GM20000 (cell line): ENCODE measurements at places on chromosomes 3 and 15.

DNA sequence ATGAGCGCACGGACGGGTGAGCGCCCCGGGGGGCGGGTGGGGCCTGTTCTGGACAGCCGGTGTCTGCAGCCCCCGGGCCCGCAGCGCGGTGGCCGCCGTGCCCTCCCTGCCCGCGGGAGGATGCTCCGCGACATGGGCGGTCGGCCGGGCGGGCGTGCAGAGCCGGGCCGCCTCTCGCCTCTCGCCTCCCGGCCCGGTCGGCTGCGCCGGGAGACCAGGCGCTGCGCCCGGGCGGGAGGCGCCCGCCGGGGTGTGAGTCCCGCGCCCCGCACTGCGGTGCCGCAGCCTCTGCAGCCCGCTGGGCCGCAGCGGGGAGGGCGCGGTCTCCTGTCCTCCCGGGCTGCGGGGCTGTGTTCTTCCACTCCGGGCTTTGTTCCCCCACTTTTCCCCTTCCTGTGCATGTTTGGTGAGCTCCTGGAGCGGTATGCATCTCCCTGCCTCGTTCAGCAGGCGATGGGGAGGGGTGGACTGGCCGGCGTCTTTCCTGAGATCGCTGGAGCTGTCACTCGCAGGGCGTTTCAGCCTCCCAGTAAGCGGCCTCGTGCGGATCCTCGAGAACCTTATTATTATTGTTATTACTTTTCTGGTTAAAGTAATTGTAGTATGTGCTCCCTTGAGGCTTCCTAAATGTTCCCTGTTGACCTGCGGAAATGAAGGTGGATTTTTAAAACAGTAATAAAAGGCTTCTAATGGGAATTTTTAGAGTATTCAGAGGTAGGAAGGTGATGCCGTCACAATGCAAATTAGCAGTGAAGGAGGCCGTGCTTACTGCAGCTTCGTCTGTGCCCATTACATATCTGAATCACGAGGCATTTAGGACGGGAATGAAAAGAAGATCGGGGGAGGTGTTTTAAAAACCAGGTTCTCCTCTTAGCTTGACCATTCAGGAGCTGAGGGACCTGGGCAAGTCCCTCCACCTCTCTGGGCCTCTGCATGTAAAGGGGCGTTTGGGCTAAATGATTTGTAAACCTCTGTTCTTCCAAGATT is 593 bp downstream of the TMOD2 start:
- peak; percentile 56 for DNase-seq

- DNase-seq, result no peak
Observed at GRCh38 chr3:52084216-52084945, 28.0 kb upstream of the DUSP7 start.

DNA sequence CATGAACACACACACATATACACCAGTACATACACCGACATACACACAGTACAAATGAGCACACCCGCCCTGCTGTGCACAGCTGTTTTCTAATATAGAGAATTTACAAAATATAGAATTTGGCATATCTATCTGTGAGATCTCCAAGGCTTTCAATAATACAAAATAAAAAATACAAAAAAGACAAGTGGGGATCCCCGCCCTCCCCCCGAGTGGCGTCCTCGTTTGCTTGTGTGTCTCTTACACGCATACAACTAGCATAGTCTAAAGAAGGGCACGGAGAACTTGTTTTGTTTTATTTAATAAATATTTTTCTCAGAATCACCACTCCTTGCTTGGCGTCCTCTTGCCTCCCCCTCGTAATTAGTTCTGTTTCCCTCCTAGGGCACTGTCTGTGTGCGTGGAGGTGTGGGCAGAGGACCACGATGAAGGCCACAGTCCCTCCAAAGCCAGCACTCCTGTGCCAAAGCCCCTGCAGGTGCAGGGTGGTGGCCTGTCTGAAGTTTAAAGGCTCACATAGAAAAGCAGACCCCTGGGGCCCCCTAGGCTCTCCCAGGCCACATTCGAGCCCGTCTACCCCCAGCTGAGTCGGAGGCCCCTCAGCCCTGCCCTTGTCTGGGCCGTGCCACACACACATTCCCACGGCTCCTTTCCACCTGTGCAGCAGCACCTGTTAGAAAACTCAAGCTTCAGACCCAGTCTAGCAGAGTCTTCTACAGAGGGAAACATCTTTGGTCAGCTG is 82.1 kb downstream of the SEC22A start:
- DNase-seq, result no peak

DNA sequence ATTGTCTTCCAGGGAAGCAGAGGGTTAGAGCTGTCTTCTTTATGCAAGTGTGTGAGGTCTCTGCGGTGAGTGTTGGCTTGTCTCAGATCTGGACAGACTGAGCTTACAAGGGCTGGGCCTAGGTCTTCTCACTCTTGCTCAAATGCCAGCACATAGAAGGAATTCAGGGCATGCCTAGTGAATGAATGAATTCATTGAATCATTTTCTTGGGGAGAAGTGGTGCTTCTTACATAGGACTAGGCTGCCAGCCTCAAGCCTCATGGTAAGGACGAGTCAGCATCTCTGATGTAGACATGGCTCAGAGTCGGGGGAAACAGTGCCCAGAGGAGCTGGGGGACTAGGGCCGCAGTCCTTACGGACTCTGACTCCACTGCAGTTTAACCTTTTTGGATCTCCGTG is 17.2 kb downstream of the MKRN2 start:
- no peak for DNase-seq

GRCh38 chr3:42336103-42336502 is 70.1 kb upstream of the CCK start:
- DNase-seq, result no peak

DNA sequence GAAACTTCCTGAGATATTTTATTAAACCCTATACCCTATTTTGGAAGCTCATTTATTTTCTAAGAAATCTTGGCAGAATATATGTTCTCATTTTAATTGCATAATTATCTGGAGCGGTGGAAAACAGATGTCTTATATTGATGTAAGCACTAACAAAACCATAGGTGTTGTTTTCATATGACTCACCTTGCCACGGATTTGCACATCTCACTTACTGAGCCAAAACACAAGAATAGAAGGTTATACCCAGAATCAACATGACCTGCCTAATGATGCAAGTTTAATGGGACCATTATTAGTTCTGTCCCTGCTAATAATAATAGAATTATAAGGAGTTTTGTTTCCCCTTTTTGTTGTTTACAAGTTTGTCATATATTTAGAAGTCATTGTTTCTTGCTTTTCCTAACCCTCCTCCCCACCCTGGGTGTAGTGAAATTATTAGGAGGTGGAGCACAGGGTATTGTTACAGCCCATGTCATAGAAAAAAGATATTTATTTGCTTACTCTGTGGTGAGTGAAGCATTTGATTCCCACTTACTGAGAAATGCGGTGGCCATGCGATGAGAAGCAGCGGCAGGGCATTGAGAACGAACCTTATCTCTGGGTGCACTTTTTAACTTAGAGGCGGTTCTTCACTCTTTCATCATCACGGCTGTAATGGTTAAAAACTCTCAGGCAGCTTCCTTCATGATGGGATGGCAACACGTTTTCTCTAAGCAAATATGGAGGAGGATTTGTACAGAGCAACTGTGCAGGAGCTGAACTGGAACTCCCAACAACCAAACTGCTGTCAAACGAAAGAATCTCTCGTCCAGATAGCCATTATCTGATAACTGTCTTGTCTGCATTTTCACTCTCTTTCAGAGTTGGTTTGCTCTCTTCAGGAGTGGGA is 521 bp downstream of the IL5RA start:
- DNase-seq, result no peak

DNA sequence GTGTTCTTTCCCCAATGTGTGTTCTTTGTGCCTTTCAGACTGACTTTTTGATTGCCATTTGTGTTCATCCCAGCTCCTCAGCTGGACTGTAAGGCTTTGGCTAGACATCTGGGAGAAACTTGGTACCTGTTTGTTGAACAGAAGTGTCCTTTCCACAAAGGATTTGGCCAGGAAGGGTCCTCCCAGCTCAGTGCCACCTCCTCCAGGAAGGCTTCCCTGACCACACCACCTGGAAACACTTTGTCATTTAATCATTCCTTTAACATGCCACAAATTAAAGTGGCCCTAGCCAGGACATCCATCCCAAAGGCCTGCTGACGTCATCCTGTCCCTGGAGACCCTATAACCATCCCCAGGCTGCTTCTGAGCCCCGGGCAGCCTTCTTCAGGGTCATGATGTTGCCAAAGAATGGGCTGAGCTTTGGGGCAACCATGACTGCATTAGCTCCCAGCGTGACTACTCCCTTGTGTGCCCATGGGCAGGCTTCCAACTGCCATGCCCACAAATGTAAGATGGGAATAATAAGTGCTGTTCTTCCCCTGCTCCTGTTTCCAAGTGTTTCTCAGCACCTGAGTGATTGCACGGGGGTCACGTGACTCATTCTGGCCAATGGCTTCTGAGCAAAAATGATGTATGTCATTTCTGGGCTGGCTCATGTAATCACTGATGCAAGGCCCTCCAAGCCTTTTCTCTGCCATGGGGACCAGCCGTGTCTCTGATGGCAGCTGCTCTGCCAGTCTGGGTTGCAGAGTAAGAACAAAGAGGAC is 112.5 kb upstream of the SMAD3 start:
- no peak for DNase-seq

GRCh38 chr3:40108643-40109042 is 200.9 kb upstream of the EIF1B start:
- no peak for DNase-seq

DNA sequence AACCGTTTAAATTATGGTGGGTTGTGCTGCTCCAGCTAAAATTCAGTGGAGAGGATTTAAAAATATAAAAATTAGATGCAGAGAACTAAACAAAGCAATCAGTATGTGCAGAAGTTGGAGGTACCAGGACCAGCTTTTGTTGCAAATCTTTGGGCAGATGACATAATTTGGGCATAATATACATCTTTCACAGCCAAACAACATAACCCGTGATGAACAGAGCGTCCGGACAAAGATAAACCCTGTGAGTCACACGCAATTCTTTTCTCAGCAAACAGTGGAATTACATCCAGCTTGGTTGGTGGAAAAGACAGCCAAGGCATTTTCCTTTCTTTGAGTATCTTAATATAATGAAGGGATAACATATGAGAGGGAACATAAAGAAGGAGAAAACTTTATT is 419.4 kb upstream of the ADAMTS9 start:
- no peak for DNase-seq

GRCh38 chr3:29353807-29354206 is 72.9 kb downstream of the RBMS3 start:
- DNase-seq, result no peak

DNA sequence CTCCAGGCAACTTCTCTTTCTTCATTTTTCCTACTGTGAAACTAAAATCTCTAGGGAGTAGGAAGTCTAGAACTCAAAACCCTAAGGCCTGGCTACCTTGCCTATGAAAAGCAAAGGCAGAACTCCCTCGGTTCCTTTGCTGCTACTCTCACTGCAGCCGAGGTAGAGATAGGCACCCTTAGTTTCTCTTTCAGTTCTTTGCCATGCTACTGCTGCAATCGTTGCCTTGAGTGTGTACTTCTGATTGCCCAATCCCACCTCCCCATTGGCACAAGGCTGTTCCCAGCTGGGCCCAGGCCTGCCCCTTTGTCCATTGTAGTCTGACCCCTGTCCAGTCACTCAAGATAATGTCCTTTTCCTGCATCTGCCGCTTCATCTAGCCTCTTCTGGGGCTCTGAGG is 92.3 kb upstream of the MRPS22 start:
- no peak for DNase-seq

DNA sequence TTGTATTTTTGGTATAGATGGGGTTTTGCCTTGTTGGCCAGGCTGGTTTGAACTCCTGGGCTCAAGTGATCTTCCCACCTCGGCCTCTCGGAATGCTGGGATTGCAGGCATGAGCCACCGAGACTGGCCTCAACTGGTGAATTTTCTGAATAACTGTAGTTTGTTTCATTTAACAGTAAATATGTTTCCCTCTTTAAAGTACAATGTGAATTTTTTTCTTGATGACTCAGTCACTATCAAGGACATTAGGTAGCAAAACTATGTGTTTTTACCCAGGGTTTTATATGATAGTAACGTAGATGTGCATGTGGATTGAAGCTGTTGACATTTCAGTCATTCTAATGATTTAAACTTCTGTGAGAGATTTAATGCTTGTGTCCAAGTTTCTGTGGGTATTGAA is 40.2 kb upstream of the MAPKBP1 start:
- DNase-seq, result no peak

- no peak for DNase-seq
Observed at GRCh38 chr3:112004187-112004586, 5.5 kb downstream of the TAGLN3 start.

DNA sequence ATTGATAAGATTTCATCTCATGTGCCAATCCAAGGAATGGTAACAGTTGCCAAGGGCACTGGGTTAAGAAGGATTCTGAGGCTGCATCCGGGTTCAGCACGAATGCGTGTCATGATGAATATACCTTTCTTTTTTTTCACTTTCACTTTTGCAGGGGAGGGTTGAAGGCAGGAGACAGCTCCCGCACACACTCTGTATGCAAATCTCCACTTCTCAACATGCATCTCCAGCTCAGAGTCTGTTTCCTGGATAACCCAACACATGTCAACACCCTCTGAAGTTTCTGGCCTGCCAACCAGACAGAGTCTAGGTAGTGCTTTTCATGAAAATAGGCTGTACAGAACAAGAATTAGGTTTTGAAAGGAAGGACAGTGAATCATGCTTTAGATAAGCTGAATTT is 21.6 kb downstream of the B4GALT4 start:
- peak; percentile 39 for DNase-seq

DNA sequence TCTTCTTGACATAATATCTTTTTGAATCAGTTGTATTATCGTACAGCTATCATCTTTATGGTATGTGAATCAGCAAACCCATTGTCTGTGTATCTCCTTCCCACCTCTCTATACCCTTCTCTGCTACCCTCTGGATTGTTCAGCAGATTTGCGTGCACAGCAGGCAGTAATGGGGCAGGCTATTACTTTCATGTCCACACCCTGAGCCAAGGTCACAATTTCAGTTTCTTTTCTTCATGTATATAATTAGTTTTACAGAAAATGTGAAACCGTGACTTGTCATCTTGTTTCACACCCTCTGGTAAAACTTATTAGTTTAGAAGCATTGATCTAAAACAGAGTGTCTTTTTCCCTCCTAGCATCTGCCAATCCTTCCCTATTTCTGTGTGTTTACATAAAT is 770.4 kb upstream of the SEMA6D start:
- no peak for DNase-seq

DNA sequence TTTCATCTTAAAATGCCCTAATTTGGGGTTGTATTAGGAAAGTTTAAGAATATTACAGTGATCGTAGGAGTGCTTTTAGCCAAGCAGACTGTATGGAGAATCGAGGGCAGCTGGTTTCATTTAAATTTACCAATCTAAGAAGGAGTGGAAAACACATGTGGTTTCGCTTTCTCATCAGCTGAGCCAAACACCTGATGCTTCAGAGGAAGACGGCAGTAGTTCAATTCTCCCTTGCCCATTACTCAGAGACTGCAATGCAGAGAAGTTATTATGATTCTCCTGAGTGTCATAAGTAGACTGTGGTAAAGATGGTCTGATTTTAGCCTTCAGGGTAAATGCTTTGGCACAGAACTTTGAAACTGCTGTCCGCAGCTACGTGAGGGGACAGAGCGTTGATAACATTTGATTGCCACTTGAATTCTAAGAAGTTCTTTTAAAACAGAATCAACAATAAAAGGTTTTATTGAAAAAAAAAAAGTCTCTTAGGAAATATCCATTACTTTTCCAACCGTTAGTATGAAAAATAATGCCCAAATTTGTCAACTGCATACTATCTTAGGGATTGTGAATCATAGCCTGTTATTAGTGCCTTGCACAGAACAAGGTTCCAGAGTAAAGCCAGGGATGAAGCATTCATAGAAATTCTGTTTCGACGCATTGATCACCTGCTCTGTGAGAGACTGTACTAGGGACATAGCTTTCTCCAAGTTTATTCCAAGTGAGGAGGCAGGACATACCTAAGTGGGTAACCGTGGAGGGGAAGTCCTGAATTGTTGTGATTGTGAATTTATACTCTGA is 25.6 kb downstream of the LYSMD4 start:
- peak; percentile 51 for DNase-seq

- peak; percentile 84 for DNase-seq
Observed at GRCh38 chr3:52231502-52232278, 6.2 kb upstream of the TLR9 start.
